ENCODE measurements at places on chromosomes 16 and 17.

- DNase-seq, result no peak
Observed at GRCh38 chr16:68517606-68518166, 21.4 kb upstream of the ZFP90 start.

GRCh38 chr17:55731586-55732250 lies 9.1 kb upstream of the TMEM100 start:
- DNase-seq, result no peak

DNA sequence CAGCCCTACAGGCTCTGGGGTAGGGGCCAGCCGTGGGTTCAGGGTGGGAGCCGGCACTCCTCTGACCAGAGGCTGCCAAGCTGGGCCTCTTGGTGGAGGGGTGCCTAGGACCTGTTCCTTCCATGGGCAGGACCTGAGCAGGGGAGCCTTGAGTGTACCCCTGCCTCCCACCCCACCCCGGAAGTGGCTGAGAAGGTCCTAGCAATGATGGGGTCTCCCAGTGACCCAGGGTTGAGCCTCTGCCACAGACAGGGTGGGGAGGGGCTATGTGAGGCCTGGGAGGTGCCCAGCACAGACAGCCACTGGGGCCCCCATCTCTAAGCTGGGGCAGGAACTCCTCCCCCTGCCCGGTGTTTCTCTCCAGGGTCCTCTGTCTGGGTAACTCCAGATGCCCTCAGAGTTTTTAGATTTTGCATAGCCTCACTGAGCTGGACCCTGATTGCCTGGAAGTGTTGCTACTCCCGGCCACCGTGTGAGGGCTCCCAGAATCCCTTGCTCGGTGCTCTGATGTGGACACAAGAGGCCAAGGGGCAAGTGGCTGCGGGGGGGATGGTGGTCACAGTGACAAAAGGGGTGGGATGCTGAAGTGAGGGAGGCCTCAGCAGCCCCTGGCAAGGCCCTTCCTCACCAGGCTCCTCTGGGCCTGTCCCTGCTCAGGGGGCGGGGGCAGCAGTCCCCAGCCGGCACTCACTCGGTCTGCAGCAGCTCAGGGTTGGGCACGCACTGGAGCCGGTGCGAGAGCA lies 6.4 kb upstream of the MTSS2 start:
- DNase-seq, result no peak

- no peak for DNase-seq
Observed at GRCh38 chr16:8908810-8909468, 26.8 kb downstream of the LITAFD start.

GRCh38 chr17:66446419-66446818 lies 144.0 kb downstream of the PRKCA start:
- no peak for DNase-seq

DNA sequence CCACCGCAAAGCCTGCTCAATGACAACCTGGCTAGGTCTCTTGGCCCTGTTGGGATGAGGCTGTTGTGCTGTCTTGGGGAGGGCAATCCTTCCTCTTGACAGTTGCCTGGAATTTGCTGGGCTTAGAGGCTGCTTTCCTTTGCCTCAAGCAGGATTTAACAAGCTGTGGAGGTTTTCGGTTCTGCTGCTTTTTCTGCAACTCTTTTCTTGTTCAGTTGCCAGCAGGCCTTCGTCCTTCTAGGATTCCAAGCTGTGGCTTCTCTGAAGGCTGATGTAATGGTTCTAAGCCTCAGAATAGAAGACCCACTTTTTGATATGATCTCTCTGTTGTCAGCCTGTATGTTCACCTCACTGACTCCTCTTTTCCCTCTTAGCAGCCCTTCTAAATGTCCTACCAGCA lies 149.5 kb upstream of the HS3ST4 start:
- DNase-seq, result no peak

- no peak for DNase-seq
Observed at GRCh38 chr17:73549841-73550430, 94.3 kb downstream of the SDK2 start.

DNA sequence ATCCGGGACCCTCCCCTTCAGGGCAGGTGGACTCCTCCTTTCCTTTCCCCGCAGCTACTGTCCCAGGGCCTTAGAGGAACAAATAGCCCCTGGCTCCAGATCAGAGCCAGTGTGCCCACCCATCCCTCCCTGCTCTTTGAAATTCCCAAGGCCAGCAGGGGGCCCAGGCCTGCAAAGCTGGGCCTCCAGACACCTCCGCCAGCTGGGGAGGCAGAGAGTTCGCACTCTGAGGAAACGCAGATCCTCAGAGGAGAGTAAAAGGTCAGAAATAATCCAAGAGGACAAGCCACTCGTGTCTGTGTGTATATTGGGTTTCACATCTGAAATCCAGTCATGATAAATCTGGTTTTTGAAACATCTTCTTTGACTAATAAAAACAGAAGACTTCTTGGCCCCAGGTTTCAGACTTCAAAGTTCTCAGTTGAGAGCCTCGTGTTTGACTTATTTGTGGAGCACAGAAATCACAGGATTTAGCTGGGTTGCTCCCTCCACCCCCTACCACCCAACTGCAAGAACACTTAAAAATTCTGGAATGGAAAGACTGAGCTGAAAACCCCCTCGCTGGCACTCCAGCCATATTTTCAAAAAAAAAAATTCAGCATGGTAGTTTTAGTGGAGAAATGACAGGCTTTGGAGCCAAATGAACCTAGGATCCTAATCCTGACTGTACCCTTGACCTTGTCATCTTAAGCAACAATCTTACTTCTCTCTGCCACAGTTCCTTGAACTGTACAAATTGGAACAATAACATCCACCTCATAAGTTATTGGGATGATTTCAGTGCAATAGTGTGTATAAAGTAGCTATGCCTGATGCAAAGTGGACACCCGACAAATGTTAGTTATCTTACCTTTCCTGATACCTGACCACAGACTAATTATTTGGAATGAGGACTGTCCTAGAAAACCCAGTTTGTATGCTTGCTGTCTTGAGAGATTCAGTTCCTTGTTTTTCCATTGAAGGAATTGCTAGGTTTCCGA lies 44.5 kb upstream of the TBX2 start:
- DNase-seq, result no peak

GRCh38 chr17:29615048-29615385 lies 7.7 kb downstream of the CORO6 start:
- DNase-seq, result no peak

Measured in activated T-cell treated with anti-CD3 and anti-CD28 coated beads for 1 hour (primary cell).